EL (cell line): ENCODE measurements at places on chromosomes 2 and 18.

GRCh38 chr2:30159766-30160165, 13.0 kb downstream of the YPEL5 start:
- no peak for DNase-seq

DNA sequence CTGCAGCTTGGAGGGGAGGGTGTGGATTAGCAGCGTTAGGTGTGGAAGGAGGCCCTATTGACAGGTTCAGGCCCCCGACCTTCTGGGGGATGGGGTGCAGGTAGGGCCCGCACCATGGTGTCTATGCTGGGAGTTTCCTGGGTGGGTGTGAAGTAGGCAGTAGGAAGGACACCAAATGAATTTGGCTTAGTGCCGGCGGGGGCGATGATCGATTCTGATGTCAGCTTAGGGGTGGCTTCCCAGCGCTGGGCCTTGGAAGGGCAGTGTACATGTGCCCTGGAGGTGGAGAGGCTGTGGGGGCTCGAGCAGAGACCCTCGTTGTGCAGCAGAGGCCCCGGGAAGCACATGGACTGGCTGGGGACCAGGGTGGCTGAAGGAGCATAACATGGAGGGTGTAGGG, 21.6 kb downstream of the DCDC2C start:
- DNase-seq, result no peak

GRCh38 chr2:104919127-104919526, 65.2 kb downstream of the POU3F3 start:
- no peak for DNase-seq

DNA sequence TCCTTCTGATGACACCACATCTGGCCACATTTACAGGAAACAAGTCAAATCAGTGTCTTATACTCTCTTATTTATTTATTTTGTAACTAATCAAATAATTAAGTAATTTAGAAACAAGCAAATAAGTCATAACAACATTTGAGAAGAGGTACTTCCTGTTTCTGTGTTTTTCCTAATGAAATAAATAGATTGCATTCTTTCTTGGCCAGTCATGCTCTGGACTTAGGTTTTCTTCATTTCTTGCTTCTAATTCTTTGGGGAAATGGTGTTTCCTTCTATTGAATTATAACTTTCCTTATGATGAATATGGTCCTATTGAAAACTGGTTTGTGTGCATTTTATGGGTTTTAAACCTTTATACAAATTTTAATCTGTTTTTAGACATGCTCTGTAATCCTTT, 546.4 kb downstream of the LRRTM4 start:
- no peak for DNase-seq

- no peak for DNase-seq
Observed at GRCh38 chr2:142065156-142065555, 65.7 kb downstream of the LRP1B start.

DNA sequence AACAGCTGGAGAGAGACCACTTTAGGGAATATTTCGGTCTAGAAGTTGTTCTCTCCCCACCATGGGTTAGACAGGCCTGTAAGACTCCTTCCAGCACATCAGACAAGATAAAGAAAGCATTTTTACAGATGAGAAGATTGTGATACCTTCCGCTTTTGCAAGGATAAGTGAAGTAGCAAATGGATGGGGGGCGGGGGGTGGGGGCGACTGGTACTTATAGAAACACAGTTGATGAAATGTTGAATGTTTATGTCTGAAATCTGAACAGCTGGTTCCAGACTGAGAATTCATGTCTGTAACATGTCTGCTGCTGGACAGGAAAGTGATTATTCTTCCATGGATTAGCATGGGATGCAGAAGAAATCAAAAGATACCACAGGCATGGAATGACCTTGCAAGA, 90.5 kb upstream of the FN1 start:
- DNase-seq, result no peak

DNA sequence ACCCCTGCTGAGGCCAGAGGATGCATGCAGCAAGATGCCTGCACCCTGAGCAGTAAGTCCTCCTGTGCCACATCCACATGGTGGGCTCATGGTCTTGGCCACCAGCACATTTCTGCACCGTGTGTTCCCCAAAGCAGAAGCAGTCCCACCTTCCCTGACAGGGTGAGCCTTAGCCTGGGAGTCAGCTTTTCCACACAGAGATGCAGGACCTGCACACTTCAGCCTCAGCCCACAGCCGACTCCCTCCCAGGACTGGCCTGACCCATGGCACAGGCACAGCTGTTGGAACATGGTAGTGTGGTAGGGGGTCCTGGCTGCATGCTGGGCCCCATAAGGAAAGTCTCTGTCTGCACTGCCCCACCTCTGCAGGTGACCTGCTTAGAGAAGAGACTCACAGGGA, 5.0 kb downstream of the SNED1 start:
- no peak for DNase-seq

- DNase-seq, result peak; percentile 80
Observed at GRCh38 chr2:238784671-238785527, 63.0 kb upstream of the TWIST2 start.

DNA sequence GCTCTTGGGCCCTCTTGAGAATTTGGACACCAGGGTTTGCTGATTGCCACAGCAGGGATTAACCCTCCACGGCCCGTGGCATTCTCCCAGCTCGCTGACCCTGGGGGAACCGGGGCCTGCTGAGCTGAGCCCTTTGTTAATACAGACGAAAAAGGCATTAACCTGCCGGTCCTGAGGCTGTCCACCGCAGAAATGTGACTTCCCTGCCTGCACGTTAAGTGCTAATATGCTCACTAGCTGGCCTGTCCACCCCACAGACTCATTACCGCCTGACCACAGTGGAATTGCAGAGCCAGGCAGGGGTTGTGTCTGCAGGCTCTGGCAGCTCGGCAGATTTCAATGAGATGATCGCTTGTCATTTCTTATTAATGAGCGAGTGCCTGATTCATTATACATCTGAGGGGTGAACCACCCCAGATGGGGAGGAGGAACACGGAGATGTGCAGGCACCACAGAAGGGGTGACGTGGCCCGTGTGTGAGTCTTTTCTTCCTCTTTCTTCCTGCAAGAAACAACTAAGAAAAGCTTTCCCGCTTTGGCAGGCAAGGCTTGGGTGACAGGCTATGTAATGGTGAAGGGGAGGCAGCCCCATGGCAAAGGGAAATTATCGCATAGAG, 126.0 kb downstream of the GLI2 start:
- DNase-seq, result no peak

GRCh38 chr18:59623456-59624368, 73.5 kb downstream of the CCBE1 start:
- peak; percentile 65 for DNase-seq

GRCh38 chr2:25982968-25983280, 627 bp upstream of the KIF3C start:
- no peak for DNase-seq

DNA sequence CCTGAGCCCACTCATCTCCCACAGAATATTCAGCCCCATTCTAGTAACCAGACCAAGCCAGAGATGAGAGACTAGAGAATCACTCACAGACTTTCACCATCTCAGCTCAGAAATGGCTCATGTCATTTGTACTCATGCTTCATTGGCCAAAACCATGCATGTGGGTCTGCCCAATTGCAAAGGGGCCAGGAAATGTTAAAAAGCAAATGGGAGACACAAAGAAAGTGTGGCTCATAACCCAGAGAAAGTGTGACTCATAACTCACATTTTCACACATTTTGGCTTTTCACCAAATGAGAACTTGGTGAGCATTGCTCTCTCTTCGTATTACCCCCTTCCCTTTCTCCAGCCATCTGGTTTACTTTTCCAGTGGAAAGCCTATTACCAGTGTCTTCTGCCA, 66.2 kb downstream of the MDH1 start:
- DNase-seq, result peak; percentile 19

DNA sequence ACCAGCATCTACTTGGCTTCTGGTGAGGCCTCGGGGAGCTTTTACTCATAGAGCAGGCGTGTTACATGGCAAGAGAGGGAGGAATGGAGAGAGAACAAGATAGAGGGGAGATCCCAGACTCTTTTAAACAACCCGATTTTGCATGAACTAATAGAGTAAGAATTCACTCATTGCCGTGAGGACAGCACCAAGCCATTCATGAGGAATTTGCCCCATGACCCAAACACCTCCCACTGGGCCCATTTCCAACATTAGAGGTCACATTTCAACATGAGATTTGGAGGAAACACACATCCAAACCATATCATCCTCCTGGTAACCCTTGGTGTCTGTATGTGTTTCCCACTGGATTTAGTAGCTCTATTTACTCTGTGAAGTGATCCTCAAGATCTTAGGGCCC, 249.9 kb upstream of the SP5 start:
- peak; percentile 71 for DNase-seq

GRCh38 chr2:5696404-5696944, 4.3 kb downstream of the SOX11 start:
- DNase-seq, result no peak

DNA sequence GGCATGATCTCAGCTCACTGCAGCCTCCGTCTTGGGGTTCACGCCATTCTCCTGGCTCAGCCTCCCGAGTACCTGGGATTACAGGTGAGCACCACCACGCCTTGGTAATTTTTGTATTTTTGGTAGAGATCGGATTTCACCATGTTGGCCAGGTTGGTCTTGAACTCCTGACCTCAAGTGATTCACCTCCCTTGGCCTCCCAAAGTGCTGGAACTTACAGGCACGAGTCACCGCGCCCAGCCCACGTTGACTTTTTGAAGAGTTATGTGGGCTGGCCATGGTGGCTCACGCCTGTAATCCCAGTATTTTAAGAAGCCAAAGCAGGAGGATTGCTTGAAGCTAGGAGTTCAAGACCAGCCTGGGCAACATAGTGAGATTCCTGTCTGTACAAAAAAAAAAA, 20.8 kb downstream of the CCL20 start:
- peak; percentile 40 for DNase-seq

DNA sequence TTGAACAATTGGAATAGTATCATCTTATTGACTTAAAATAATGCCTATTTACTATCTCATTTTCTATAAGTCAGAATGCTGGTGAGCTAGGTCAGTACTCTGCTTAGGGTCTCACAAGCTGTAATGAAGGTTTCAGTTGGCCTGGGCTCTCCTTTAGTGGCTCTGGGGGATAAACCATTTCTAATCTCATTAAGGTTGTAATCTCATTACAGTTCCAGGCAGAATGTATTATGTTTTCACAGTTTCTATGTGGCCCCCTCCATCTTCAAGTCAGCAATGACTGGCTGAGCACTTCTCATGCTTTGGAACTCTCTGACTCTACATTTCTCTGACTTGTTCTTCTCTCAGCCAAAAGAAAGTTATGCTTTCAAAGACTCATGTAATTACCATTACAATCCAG, 163.1 kb downstream of the CCDC178 start:
- no peak for DNase-seq

- DNase-seq, result peak; percentile 99
Observed at GRCh38 chr2:174787487-174788205, 23.4 kb upstream of the CHRNA1 start.

DNA sequence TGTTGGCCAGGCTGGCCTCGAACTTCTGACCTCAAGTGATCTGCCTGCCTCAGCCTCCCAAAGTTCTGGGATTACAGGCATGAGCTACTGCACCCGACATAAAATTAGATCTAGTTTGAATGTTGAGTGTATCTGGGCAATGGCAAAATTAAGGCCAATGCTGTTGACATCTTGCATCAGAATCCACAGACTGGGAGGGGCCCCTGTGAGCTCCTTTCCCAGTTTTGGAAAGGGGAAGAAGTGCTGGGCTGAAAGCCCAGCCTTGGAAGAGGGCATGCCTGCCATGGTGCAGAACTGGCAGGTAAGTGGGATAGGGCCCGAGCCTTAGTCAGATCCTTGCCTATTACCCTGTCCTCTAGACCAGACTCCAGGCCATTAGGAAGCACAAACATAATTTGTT, 4.5 kb upstream of the MYOM1 start:
- DNase-seq, result no peak

- no peak for DNase-seq
Observed at GRCh38 chr2:212752730-212753351, 214.2 kb upstream of the ERBB4 start.

- DNase-seq, result no peak
Observed at GRCh38 chr2:2847209-2847676, 516.2 kb upstream of the MYT1L start.

- no peak for DNase-seq
Observed at GRCh38 chr2:9830685-9831410, 12.4 kb upstream of the TAF1B start.

DNA sequence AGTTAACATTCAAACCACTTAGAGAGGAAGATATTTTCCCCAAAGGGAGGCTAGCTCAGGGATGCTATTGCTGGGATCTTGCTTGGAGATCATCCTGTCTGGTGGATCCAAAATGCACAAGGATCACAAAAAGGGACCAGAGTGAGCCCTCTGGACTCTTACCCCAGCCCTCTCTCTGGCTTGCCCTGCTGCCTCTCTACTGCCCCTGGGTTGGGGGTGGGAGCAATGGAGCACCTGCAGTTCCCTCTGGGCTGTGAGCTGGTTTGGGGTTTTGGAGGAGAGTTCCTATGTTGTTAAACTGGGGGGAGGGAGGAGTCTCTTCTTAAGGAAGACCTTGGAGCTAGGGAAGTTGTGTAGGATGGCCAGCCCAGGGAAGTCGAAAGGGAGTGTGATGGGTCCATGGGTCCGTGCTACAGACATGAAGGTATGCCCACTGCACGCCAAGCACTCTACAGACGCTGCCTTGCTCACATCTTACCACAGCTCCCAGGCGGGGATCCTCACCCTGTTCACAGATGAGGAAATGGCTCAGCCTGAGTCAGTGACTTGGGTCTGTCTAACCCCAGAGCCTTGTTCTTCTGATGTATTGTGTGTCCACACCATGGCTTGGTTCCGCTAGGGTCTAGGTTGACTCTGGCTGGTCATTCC, 3.8 kb downstream of the LBH start:
- no peak for DNase-seq

GRCh38 chr2:66447677-66448076, 12.8 kb downstream of the MEIS1 start:
- DNase-seq, result no peak

DNA sequence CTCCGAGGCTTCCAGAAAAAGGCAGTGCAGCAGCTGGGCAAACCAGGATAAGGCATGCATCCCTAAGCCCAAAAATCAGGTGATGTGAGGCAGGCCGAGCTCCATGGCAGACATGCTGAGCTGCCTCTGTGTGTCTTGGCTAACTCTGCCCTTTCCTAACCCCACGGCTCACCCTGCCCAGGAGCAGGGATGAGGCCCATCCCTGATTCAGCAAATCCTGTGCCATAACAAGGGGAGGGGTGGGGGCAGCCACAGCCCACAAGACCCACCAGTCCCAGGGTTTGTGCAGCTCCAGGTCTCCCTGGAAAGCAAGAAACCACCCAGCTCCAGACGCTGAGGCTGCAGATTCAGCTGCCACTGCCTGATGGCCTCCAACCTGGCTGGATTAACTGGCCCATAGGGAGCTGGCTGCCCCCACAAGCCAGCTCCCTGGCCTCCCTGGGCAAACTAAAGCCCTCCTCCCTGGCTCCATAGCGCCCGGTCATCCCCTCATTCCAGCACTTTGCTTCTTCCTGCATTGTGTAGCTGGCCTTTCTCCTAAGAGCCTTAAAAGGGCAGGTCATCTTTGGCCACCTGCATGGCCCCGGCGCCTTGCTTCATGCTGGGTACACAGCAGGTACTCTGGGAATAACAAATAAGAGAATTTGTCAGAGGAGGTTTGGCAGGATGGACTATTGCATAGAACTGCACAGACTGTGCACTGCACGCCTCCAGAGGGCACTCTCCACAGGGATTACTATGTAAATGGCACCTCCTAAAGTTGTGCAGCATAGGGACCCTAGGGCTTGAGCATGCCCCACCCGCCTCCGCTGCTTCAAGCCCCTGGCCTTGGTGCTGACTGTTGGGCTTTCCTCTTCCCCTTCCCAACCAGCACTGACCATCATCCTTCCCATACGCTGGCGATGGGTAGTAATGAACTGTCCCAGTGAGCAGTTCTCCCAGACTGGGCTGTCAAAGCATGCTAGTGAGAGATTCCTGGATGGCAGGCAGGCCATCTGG, 10.7 kb downstream of the STEAP3 start:
- DNase-seq, result no peak
